SK-MEL-5 (cell line): ENCODE measurements at places on chromosomes 2 and 18.

GRCh38 chr2:175318542-175318941, 137.0 kb upstream of the ATP5MC3 start:
- no peak for DNase-seq

GRCh38 chr2:57892920-57893319, 153.7 kb upstream of the VRK2 start:
- no peak for DNase-seq

GRCh38 chr2:212931271-212931670, 220.1 kb downstream of the IKZF2 start:
- no peak for DNase-seq

DNA sequence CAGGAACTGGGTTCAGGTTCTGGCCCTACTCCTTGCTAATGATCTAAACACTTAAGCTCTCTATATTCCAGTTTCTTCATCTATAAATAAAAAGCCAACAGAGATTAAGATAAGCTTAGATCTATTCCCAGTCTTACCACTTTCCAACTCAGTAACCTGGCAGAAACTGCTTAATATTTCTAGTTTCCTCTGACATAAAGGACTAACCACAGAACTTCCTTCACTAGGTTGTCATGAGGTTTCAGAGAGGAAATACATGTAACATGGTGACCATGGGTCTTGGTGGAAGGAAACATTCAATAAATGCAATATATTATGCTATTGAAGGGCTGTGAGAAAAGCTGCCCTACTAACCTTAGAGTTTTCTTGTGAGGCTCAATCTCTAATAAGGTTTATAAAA, 114.4 kb upstream of the PDE1A start:
- DNase-seq = no peak

DNA sequence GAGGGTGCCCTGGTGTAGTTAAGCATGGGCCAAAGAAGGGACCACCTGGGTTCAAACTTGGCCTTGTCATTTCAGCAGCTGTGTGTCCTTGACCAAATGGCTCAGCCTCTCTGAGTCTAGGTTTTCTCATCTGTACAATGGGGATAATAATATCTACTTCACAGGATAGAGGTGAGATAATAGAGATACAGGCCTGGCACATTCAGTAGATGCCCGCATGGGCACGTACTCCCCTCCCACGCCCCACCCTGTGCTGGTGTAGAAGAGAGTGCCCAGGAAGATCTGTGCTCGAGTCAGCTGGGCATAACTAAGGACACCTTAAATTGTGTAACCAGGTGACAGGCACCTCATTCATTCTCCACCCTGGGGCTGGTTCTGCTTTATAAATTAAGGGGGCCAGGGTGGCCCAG, 8.4 kb upstream of the TMEM185B start:
- DNase-seq = no peak

GRCh38 chr2:228657807-228658402, 476.4 kb upstream of the SPHKAP start:
- peak; percentile 57 for DNase-seq

DNA sequence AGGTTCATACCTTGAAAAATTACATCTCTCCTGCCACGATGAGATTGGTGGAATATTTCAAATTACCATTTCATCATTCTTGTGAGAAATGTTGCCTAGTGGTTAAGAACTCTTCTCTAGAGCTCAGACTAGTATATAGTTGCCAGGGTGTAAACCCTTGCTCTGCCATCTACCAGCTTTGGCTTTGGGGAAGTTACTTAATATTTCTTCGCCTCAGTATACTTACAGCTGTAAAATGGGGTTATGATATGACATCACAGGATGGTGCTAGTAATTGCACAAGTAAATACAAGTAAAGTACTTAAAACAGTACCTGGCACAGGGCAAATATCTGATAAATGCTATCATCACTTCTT, 1.5 kb downstream of the SPOPL start:
- DNase-seq = no peak

DNA sequence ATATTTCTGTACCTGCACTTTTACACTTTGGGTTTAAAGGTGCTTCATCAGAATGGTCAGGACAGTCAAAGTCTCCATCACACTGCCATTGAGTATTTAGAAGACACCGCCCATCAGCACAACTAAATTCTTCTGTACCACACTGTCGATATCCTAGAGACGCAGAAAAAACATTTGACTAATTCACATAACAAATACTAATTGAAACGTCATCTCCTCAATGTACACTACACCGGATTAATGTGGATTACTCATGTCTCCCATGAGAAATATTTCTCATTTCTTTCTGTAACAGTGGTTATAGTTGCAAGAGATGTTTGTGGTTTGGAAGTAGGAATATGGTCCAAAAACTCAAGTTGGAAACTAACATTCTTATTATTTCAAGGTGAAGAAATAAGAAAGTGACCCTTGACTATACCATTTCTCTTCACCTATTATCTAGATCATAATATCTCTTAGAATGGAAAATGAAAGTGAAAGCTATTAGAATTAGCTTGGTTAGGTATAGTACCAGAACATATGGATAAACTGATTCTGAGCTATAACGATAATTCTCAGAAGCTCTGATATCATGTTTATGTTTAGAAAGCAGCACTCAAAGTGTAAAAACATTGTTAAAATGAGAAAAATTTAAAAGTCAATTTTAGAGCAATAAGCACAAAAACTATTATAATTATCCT, 1627.7 kb downstream of the LRP1B start:
- no peak for DNase-seq

DNA sequence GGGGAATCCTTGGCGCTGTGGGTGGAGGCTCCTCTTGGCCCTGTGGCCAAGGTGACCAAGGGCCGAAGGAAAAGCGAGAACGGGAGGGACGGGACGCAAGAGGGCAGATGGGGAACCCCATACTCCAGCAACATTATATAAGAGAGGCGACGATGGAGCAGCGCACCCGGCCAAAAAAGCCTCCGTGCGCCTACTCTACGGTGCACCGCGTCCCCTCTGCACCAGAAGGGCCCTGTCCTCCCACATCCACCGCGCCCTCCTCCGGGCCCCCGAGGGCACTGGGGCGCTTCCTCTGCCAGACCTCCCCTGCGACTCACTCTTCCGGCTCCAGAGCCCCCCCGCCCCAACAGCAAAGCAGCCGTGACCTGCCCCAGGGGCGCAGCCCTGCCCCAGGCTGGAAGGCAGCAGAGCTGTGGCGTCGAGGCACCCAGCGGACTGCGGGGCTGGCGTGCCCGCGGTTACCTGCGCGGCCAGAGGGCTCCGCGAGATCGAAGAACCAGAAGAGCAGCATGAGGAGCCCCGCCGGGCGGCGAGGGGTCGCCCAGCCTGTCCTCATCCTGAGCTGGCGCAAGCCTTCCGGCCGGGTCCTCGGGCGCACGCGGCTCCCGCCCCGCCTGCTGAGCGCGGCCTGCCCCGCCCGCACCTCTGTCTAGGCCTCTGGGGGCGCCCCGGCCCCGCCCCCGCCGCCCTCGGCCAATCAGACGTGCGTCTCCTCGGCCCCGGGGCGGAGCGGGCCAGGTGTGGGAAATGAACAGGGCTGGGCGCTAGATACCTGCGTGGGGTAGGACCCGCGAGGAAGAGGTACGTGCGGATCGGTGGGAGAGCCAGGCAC, 106.3 kb upstream of the CD302 start:
- no peak for DNase-seq

DNA sequence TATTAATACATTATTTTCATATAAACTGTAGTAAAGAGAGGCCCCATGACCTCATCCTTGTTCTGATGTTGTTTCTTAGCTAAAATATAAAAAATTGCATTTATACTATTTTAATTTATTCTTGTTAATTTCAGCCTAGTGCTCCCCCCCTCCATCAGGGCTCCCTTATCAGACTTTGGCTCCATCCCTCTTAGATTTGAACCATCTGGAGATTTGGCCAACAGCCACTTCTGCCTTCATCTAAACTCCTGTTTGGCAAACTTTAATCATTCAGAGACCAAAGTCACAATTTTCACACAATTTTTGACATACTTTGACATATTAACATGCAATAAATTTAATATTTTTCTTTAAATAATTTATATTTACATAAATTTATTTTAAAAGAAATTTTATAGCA, 569.3 kb downstream of the TDRD15 start:
- no peak for DNase-seq

DNA sequence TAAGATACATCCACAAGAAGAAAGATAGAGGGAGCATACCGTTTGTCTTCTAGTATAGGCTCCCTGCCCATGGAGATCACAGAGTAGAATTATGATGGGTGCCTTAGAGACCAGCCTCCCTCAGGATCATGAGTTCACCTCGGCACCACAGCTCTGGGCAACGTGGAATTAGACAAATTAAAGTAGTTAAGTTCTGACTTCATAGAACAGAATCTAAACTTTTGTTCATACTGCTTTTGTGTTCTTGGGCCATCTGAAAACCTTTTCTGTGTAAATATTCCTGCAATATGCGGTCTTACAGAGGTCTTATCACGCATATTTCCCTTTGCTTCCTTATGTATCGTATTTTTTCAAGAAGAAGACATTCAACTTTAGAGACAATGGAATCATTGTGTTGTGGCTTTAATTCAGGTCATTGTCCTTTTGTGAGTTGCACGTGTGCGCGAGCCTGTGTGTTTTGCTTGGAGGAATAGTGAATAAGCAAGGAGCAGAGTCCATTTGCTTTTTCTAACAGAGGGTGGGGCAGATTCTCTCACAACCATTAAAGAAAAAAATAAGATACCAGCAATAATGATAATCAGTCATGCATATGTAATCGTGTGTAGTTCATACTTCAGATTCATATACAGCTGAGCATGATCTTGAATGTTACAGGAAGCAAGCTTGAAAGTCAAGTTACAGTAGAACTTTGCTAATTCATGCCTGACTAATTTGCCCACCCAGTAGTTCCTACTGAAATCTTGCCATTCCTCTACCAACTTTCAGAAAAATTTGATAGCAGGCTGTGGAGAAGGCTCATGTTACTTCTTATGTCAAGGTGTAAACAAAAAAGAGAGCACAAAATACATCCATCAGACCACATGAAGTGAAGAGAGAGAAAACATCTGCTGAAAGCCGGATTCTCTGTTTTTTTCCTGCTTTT, 243.6 kb downstream of the NEDD4L start:
- peak; percentile 78 for DNase-seq

GRCh38 chr2:220240641-220241040, 613.2 kb downstream of the SLC4A3 start:
- no peak for DNase-seq

DNA sequence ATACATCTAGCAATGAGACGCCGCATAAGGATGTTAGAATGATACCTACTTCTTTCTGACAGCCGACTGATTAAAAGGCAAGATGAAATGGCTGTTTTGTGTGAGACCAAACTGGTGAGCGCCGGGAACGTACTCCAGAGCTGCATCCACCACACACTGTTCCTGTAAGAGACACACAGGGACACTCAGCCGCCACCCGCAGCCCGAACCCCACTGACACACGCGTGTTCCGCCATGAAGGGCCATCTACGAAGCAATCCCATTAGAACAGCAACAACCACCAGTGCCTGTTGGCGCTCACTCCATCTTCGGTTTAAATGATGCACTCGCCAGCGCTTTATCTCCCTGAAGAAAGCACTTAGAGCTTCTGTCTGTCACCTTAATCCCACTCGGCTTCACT, 162.3 kb downstream of the LAMA1 start:
- DNase-seq = no peak

GRCh38 chr2:81196933-81197628, 892.5 kb upstream of the LRRTM1 start:
- DNase-seq = no peak

DNA sequence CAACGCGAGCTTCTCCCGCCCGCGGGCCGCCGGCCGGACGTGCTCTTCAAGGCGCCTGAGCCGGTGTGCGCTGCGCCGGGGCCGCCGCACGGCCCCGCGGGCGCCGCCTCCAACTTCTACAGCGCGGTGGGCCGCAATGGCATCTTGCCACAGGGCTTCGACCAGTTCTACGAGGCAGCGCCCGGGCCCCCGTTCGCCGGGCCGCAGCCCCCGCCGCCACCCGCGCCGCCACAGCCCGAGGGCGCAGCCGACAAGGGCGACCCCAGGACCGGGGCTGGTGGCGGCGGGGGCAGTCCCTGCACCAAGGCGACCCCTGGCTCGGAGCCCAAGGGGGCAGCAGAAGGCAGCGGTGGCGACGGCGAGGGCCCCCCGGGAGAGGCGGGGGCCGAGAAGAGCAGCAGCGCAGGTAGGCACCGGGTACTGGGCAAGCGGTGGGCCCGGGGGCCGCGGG, 676 bp downstream of the HOXD11 start:
- DNase-seq = no peak

DNA sequence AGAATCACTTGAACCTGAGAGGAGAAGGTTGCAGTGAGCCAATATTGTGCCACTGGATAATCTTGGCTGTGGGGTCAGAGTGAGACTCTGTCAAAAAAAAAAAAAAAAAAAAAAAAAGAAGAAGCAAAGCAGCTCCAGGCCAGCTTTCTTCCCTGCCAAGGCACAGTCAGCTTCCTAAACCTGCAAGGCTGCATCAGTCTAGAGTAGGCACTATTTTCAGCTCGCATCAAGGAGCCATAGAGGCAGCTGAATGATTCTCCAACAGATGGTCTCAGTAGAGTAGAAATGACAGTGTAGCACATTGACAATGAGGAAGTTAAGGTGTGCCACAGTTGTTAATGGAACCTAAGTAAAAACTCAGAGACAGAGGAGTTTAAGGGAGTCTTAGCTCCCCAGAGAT, 35.6 kb downstream of the BMP10 start:
- DNase-seq = no peak

GRCh38 chr2:86633155-86633651, 9.5 kb upstream of the RNF103 start:
- DNase-seq = no peak
